ENCODE measurements at places on chromosomes 2 and 18.

DNA sequence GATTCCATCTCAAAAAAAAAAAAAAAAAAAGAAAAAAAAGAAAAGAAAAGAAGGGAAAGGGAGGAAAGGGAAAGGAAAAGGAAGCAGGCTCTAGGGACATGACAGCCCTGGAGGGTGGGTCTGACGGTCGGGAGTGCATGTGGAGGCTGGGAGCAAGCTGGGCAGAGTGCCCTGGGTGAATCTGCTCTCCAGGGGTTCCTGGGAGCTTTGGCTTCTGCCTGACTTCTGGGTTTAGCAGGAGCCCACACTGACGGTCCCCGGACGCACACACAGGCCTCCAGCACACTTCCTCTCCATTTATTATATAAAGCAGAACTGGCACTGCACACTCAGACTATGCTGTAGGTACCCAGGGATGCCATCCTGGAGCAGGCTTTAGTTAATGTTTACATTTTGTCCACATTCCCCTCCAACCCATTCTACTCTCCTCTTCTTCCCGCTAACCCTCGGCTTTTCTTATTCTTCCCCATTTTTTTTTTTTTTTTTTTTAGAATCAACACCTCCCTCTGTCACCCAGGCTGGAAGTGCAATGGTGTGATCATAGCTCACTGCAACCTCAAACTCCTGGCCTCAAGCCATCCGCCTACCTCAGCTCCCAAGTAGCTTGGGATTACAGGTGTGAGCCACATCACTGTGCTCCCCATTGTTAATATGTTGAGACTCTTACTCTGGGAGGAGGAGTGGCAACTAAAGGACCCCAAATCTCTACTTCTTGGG, 151.1 kb upstream of the SLC1A4 start:
- peak; percentile 33 for DNase-seq

- peak; percentile 59 for DNase-seq
Measured at GRCh38 chr2:10079266-10079869, 843 bp downstream of the CYS1 start.

DNA sequence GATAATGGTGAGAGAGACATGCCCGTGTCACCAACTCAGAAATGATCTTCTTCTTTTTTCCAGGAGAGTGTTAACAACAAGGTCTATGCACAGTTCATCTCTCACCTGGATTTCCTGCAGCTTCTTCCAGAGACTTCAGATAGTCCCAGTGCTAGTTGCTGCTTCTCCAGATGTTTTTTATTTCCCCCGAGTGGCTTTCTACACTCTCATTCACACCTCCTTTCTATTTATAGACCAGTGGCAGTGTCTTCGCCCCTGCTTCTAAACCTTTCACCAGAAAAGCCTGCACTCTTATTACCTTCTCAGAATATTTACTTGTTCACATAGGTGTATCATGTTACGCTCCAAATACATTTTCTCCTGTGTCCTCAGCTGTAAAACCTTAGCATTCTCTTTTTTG, 558.8 kb upstream of the CHAC2 start:
- no peak for DNase-seq

- no peak for DNase-seq
Measured at GRCh38 chr2:230905448-230906421, 19.3 kb downstream of the GPR55 start.

- no peak for DNase-seq
Measured at GRCh38 chr2:221555494-221555846, 16.6 kb downstream of the EPHA4 start.

DNA sequence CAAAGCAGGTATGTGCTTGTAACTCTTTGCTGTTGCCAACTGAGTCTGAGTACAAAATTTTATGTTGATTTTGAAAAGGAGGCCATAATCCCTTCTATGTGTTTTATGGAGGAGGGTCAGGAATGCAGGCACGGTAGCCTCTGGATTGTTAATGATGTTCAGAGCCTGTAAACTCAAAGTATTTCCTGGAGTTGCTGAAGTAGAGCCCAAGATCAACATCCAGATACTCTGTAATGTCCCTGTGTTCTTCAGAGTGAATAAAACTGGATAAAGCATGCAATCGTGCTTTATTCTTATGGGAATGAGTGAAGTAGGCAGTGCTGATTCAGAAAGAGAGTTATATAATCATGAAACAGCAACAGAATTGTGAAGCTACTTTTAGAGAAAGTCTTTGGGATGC, 61.8 kb upstream of the CHRNA1 start:
- DNase-seq = no peak

- DNase-seq = no peak
Measured at GRCh38 chr2:19256121-19256601, 102.3 kb downstream of the OSR1 start.

- peak; percentile 53 for DNase-seq
Measured at GRCh38 chr2:1652034-1652790, 92.1 kb downstream of the PXDN start.

- DNase-seq = no peak
Measured at GRCh38 chr2:22998359-22998758, 386.6 kb upstream of the KLHL29 start.

- no peak for DNase-seq
Measured at GRCh38 chr2:96914332-96914731, 44.5 kb upstream of the SEMA4C start.

DNA sequence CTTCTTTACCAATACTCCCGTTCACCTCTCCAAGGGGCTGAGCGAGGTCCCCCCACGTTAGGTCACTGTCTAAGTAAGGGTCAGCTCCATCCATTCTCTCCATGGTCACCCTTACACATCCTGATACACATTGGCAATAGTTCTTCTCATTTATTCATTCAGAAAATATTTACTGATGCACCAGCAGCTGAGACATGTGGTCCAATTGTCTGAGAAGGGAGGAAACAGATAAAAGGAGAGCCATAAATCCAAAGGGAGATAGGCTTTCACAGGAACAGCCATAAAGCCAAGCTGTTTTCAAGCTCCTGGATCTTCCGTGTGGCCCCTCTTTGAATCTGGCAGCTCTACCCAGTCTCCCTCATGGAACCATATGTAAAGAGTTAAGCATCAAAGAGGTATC, 121.2 kb downstream of the TXNL1 start:
- no peak for DNase-seq

DNA sequence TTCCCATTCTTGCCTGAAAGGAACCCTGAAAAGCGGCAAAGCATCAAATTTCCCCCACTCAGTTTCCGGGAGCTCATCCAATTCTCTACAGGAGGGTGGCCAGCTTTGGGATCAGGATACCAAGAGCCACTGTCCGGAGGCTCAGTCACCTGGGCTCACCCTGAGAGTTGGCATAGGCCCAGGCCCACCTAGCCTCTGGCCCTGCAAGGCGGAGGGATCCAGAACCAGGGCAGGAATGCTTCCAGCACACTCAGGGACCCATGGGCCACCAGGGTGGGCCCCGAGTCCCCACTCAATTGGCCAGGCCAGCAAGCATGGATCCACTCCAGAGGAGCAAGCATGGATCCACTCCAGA, 432.9 kb upstream of the MYT1L start:
- DNase-seq = no peak

DNA sequence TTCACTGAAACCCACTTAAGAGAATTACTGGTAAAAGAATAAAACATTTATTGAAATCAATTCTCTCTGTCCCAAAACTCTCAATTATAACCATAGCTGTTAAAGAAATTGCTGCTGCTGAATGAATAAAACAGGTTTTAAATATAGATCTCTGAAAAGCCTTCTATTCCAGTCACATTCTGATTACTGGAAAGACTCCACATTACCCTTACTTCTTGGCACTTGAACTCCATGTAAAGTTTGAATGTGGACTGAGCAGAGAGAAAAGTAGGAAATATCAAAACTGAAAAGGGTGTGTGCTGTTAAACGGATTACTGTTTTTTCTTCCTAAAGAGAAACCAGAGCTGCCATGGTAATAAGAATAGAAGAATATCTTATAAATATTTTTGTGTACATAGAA, 655.3 kb upstream of the SETBP1 start:
- DNase-seq = no peak

DNA sequence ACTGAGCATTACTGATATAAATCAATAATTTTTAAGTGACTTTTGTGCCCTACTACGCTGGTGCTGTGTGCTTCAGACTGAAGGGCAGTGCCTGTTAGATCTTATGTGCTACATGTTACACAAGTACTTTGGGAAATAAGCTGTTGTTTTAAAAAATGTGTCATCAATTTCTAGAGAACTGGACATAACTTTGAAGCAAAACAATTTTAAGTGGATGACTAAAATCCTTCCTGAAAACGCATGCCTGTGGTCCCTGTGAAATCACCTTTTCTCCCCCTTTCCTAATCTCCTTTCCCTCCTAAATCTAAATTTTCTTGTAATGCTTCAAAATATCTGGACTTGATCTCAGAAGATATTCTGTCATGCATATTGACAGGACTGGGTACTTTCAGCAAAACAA, 7.1 kb upstream of the IL1RL1 start:
- no peak for DNase-seq

DNA sequence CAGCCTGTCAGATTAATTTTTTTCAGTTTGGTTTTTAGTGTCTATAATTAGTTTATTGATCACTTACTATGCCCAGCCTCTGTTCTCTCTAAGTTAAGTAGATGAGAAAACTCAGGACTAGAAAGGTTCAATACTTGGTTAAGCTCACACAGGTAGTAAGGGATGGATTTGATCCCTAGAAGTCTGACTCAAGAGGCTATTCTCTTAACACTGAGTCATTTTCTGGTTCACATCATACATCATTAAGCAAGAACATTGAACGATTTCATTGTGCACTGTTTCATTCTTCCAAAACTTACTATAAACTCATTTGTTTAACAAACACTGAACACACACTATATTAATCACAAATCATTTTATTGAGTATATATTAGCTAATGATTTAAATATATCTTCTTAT, 54.1 kb upstream of the SLC38A11 start:
- DNase-seq = no peak

DNA sequence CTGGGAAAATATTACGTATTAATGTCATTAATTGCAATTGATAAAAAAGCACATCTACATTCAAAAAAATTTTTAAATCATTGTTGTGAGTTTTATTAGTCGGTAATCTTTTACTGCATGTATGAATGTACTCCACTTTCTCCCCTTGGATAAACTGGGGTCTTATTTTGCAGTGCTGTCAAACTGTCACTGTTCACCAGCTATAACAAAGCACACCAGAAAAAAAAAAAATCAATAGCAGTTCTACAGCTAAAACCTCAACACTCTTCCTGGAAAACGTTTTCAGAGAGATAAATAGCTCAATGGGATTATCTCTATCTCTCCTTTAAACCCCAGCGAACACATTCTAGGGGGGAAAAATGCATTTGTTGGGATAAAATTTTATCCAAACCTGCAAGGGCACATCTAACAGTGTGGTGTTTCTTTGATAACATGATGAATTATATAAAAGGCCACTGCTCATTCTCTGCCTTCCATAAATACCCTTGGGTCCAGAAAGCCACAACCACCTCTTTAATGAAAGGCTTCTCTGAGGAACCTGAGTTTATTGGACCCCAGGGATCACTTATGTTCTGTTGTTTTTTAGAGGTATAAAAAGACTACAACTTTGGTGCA, 219.9 kb downstream of the CDH20 start:
- no peak for DNase-seq

DNA sequence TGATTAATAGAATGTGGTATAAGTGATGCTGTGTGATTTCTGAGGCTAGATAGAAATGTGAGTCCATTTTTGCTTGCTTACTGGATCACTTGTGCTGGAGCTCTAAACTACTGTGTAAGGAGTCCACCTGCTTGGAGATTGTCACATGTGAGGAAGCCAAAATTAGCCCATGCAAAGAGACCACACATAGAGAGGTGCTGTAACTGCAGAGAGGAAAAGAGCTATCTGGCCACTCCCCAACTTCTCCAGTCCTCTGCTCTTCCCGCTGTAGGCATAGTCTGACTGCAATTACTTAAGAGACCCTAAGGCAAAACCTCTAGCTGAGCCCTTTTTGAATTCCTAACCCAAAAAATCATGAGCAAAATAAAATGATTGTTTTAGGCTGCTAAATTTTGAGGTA, 120.6 kb upstream of the FBXO11 start:
- DNase-seq = no peak
